Chondrocyte (in vitro differentiated cells): ENCODE measurements at places on chromosomes 1 and 21. TPM values are rescaled to one million over a fixed set of nuclear protein-coding genes. Genes with fewer than 3 reads are reported as not detected.

GRCh38 chr1:25744140-25744581 is 55.8 kb upstream of the SELENON start:
- H3K36me3 ChIP-seq = peaks cover 6% of the 10 kb centered on the region
- H3K27ac ChIP-seq = peak overlapping the region; percentile 87
- H3K27me3 ChIP-seq = peaks cover 8% of the 10 kb centered on the region
- H3K4me1 ChIP-seq = peaks cover 19% of the 10 kb centered on the region

The CSF1 gene
- total RNA-seq = 15.2 to 19.8 TPM (median 16.8 TPM) in 3 replicates

The ACTN2 gene
- total RNA-seq = 0.28 to 0.47 TPM in 2 of 3 replicates, not detected in the other

- H3K36me3 ChIP-seq = peaks cover 2% of the 10 kb centered on the region
- peaks cover 14% of the 10 kb centered on the region for H3K4me1 ChIP-seq
- no peak for DNase-seq
Measured at GRCh38 chr1:227905573-227906487, 41.9 kb downstream of the WNT9A start.

The BSDC1 gene
- total RNA-seq = 56.6 to 67.0 TPM (median 57.6 TPM) in 3 replicates

The GPR3 gene
- 0.26 to 0.56 TPM (median 0.32 TPM) in 3 replicates for total RNA-seq

The TRIM63 gene
- total RNA-seq = 0.26 to 0.70 TPM in 2 of 3 replicates, not detected in the other

The GNG4 gene
- 0.19 to 0.60 TPM (median 0.38 TPM) in 3 replicates for total RNA-seq

The RNU1-2 gene
- 1,438 to 1,620 TPM (median 1,579 TPM) in 3 replicates for total RNA-seq

DNA sequence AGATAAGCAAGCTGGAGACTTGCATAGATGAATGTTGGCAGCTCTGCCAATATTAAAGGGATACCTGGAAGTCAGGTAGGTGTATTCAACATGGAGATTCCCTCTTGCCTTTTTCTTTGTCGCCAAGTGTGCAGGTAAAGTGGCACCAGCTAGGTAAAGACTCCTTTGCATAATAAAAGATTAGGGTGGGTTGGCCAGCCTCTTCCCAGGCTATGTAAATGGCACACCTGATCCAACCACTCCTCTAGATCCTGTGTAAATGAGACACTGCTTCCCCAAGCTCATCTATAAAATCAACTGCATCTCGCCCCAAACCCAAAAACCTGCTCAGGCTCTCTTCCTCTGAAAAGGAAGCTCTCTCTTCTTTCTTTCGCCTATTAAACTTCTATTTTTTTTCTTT is 100.8 kb upstream of the DSCAM start:
- no peak for DNase-seq
- H3K4me1 ChIP-seq = no peaks in the 10 kb centered on the region
- H3K36me3 ChIP-seq = no peaks in the 10 kb centered on the region
- no peaks in the 10 kb centered on the region for H3K27me3 ChIP-seq
- H3K27ac ChIP-seq = no peak overlapping the region

The CNR2 gene
- not detected in 3 replicates for total RNA-seq

DNA sequence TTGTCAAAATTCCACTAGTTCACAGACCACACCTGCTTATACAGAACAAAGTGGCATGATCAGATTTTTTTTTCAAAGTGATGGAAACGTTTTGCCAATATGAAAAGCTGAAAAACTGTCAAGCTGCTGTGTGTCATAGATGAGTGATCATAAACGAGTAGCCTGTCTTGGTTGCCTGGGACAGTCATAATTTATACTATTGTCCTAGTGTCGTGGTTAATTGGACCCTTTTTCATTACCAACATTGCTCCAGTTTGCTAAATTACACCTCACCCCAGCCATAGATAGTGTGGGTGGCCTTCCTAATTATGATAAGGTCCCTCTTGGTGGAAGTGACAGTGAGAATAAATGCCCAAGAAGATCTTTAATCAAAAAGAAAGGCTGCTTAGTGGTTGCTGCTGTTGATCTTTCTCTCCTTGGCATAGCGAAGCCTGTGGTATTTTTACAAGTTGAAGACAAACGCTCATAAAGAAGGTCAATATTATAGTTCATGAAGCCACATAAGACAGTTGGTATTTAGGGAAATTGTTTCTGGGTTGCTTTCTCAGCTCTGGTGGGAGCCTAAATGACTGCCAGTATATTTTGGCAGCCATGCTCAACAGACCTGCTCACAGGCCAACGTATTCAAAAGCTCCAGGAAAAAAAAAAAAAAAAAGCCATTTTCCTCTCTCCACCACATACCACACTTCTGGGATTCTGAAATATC is 478.1 kb downstream of the PLA2G4A start:
- H3K36me3 ChIP-seq = no peaks in the 10 kb centered on the region
- H3K4me1 ChIP-seq = peaks cover 5% of the 10 kb centered on the region
- no peak overlapping the region for H3K27ac ChIP-seq

The MAN1A2 gene
- 42.7 to 68.3 TPM (median 45.1 TPM) in 3 replicates for total RNA-seq

DNA sequence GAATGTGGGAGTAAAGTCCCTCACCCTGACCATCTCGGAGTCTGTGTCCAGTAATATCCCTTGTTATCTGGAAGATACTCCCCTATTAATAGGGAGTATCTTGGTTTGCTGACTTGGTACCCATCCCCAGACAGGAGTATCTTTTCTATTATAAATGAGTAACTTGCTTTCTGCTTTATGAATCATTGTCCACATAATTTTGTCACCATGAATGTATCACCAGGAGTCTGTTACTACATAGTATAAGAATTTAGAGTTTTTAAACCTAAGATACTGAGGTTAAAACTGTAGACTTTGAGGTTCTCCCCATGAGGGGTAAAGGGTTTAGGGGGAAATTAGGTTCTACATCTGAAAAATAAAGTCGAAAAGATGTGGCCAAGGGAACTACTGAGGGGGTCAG is 175.6 kb downstream of the FCRL5 start:
- H3K27me3 ChIP-seq = peaks cover 47% of the 10 kb centered on the region
- peaks cover 5% of the 10 kb centered on the region for H3K4me1 ChIP-seq
- H3K36me3 ChIP-seq = no peaks in the 10 kb centered on the region
- DNase-seq = no peak
- no peak overlapping the region for H3K4me3 ChIP-seq

DNA sequence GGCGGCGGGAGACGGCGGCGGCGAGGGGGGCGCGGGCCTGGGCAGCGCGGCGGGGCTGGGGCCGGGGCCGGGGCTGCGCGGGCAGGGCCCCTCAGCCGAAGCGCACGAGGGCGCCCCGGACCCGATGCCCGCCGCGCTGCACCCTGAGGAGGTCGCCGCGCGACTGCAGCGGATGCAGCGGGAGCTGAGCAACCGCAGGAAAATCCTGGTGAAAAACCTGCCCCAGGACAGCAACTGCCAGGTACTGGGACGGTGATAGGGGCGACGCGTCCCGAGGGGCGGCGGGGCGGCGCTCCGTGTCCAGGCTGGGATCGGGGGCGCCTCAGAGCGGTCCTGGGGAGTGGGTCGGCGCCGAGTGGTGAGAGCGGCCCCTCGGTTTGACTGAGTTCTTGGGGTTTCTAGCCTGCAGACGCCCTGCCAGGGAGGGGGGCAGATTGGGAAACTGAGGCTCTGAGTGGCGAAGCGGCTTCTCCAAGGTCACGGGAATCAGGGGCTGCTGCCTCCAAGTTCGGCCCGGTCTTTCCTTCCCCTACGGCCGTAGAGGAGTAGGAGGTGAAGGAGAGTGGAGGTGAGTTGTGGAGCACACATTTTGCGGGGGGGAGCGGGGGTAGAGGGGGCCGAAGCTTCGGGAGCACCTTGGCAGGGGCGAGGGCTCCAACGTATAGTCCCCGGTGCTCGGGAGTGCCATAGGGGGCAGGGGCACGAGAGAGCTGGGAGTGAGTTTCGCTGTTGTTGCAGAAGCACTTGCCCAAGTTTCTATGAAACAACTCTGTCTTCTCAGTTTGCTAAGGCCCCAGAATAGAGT is 508 bp downstream of the RAVER2 start:
- H3K4me3 ChIP-seq = peak overlapping the region; percentile 82
- DNase-seq = peak; percentile 90
- no peaks in the 10 kb centered on the region for H3K36me3 ChIP-seq
- peaks cover 31% of the 10 kb centered on the region for H3K4me1 ChIP-seq
- H3K27ac ChIP-seq = peak overlapping the region; percentile 85

DNA sequence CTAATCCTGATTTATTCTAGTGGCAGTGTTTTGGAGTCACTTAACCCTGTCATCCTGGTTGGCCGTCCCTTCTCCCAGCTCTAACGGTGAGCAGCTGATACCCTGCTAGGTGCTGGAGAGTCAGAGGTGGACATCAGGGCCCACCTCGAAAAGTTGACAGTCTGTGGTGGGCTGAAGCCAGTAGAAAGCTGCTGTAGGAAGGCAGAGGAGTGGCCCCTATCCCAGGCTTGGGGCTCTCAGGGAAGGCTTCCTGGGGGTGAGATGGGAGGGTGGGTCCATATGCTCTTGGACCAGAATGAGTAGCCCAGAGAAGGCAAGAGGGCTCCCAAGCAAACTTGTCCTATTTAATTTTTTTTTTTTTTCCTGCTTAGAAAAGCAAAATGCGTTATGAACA is 475 bp upstream of the RPL5 start:
- peak overlapping the region; percentile 99 for H3K4me3 ChIP-seq
- H3K36me3 ChIP-seq = peaks cover 22% of the 10 kb centered on the region
- no peak for DNase-seq
- H3K27ac ChIP-seq = peak overlapping the region; percentile 97
- no peaks in the 10 kb centered on the region for H3K27me3 ChIP-seq

- H3K4me3 ChIP-seq = no peak overlapping the region
- H3K4me1 ChIP-seq = peaks cover 52% of the 10 kb centered on the region
- peak overlapping the region; percentile 74 for H3K27ac ChIP-seq
- DNase-seq = no peak
- H3K36me3 ChIP-seq = no peaks in the 10 kb centered on the region
Measured at GRCh38 chr1:185960422-185961321, 226.5 kb downstream of the HMCN1 start.

DNA sequence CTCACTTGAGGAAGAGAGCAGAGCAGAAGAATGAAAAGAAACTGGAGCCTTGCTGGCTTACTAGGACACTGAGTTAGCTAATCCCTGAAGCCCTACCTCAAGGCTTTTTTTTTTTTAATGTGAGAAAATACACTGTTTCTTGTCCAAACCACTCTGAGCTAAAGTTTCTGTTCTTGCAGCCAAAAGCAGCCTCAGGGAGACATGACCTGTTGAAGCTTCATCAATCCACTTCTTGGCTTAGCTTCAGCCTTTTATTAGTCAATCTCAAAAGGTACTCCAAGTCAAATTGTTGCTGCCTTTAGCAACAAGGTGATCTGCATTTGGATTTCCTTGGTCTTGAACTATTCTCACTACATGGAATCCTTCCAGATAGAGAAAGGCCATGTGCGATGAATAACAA is 33.7 kb downstream of the CCDC185 start:
- H3K27me3 ChIP-seq = peaks cover 17% of the 10 kb centered on the region
- H3K4me1 ChIP-seq = no peaks in the 10 kb centered on the region
- H3K27ac ChIP-seq = no peak overlapping the region
- DNase-seq = no peak
- no peak overlapping the region for H3K4me3 ChIP-seq

GRCh38 chr21:42289926-42290325 is 25.3 kb downstream of the TFF3 start:
- H3K27ac ChIP-seq = no peak overlapping the region
- H3K36me3 ChIP-seq = no peaks in the 10 kb centered on the region
- peaks cover 8% of the 10 kb centered on the region for H3K4me1 ChIP-seq
- DNase-seq = peak; percentile 61
- no peak overlapping the region for H3K4me3 ChIP-seq

- H3K36me3 ChIP-seq = peaks cover 8% of the 10 kb centered on the region
- no peaks in the 10 kb centered on the region for H3K27me3 ChIP-seq
Measured at GRCh38 chr1:51648180-51649109, 31.6 kb downstream of the OSBPL9 start.

GRCh38 chr21:20999659-21000058 is 1.4 kb downstream of the NCAM2 start:
- peaks cover 51% of the 10 kb centered on the region for H3K4me1 ChIP-seq
- no peaks in the 10 kb centered on the region for H3K36me3 ChIP-seq
- peak overlapping the region; percentile 29 for H3K4me3 ChIP-seq
- H3K27ac ChIP-seq = no peak overlapping the region
- DNase-seq = no peak
- H3K27me3 ChIP-seq = no peaks in the 10 kb centered on the region

DNA sequence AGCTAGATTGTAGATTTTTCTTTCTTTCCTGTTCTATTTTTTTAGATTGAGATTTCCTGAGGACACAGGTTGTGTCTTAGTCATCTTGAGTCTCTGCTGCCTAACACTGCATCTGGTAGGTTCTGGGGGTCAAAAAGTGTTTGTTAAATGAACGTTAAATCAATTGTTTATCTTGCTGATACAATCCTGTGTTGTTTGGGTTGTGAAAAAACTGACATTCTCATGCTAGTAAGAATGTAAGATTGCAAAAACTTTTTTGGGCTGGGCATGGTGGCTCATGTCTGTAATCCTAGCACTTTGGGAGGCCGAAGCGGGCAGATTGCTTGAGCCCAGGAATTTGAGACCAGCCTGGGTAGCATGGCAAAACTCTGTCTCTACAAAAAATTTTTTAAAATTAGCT is 3.4 kb downstream of the CTSK start:
- H3K4me1 ChIP-seq = peaks cover 25% of the 10 kb centered on the region
- H3K27me3 ChIP-seq = no peaks in the 10 kb centered on the region

The F5 gene
- not detected in 3 replicates for total RNA-seq

The LCA5L gene
- total RNA-seq = 0.56 to 2.4 TPM (median 0.92 TPM) in 3 replicates

The RIMS3 gene
- 4.8 to 26.3 TPM (median 26.0 TPM) in 3 replicates for total RNA-seq

The FMO3 gene
- total RNA-seq = 0.21 to 0.31 TPM (median 0.27 TPM) in 3 replicates

GRCh38 chr1:77222496-77222895 is 3.3 kb upstream of the PIGK start:
- no peak for DNase-seq
- H3K36me3 ChIP-seq = peaks cover 10% of the 10 kb centered on the region
- no peak overlapping the region for H3K4me3 ChIP-seq
- H3K4me1 ChIP-seq = peaks cover 27% of the 10 kb centered on the region
- H3K27me3 ChIP-seq = no peaks in the 10 kb centered on the region
- H3K27ac ChIP-seq = no peak overlapping the region

The CD34 gene
- 0.12 to 0.15 TPM (median 0.13 TPM) in 3 replicates for total RNA-seq

GRCh38 chr1:204461331-204462228 is 33.0 kb downstream of the PIK3C2B start:
- DNase-seq = peak; percentile 39
- H3K27ac ChIP-seq = no peak overlapping the region
- H3K27me3 ChIP-seq = no peaks in the 10 kb centered on the region
- H3K36me3 ChIP-seq = peaks cover 35% of the 10 kb centered on the region
- H3K4me1 ChIP-seq = peaks cover 16% of the 10 kb centered on the region
- no peak overlapping the region for H3K4me3 ChIP-seq

GRCh38 chr1:224116131-224116530 is 2.2 kb downstream of the FBXO28 start:
- H3K27ac ChIP-seq = no peak overlapping the region
- H3K4me3 ChIP-seq = peak overlapping the region; percentile 24
- no peak for DNase-seq
- peaks cover 25% of the 10 kb centered on the region for H3K4me1 ChIP-seq
- peaks cover 2% of the 10 kb centered on the region for H3K27me3 ChIP-seq

DNA sequence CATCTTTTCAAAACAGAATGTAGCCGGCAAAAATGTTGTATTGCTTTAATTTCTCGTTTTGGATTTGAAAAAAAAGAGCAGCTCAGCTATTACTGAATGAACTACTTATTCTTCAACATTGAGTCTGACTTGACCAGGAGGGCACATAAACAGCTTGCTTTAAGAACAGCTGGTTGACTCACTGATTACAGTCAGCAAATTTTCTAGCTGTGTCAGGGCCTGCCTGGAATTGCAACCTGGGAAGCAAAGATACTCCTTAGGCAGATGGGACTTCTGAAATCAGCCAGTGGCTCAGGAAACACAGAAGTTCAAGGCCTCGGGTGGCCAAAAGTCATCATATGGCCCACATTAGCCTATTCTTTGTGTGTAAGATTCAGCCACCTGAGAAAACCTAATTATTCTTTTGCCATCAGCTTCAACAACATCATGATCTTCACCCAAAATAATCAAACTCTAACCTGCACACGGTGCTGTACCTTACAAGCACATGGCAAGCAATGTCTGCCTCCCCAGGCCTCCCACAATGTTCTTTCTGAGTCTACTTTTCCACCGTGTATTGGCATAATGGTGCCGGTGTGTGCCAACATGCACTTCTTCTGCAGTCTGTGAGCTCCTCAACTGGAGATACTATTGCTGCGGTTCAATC is 307.2 kb downstream of the HHIPL2 start:
- no peak overlapping the region for H3K27ac ChIP-seq
- no peak overlapping the region for H3K4me3 ChIP-seq
- DNase-seq = no peak
- no peaks in the 10 kb centered on the region for H3K4me1 ChIP-seq
- no peaks in the 10 kb centered on the region for H3K36me3 ChIP-seq

The NBPF6 gene
- not detected in 3 replicates for total RNA-seq
